ENCODE measurements at places on chromosomes 5 and 9.

DNA sequence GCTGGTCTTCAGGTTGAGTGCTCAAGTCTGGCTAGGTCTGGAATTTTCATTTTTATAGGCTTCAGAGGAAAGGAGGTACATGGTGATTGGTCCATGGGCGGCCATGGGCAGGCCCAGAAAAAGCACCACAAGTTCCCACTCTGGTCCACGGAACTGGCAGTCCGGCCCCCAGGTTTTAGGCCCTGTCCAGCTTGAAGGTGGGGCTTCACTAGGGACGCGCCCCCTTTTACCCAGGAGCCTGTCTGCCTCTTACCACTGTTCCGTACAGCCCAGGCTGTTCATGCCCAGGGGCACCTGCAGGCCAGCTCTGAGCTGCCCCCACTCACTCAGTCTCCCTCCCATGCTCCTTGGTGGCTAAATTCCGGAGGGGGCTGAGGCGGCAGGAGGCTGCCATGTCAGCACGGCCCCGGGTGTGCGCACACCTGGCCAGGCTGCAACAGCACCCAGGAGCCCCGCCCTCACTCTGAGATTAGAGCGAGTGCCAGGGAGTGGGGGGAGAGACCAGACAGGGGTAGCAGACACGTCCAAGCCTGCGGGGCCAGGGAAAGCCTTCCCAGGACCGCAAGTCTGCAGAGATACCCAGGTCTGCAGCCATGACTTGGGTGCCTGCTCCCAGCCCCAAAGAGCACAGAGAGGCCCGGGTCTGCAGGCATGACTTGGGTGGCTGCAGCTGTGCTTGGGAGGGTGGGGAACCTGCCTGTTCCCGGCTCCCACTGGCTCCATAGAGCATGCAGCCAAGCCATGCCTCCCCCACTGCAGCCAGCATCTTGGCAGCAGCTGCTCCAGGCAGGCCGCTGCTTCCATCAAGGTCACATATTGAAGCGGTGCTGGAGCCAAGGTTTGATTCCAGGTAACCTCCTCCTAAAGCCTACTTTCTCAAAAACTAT lies 390.2 kb upstream of the SGCD start:
- peak; percentile 26 for DNase-seq

DNA sequence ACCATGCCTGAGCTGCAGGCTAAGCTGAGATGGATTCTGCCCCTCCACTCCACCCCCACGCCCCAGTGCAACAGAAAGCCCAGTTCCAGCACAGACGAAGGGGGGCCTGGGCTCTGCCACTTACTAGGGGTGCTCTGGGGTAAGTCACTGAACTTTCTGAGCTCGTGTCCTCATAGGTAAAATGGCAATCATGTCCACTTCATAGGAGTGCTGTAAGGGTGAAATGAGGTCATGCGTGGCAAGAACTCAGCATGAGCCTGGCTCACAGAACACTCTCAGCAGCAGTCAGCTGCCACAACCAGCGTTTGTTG lies 8.4 kb upstream of the PSD2 start:
- DNase-seq = no peak

- no peak for DNase-seq
Observed at GRCh38 chr5:82354543-82354942, 76.4 kb upstream of the RPS23 start.

- peak; percentile 84 for DNase-seq
Observed at GRCh38 chr5:159510282-159510681, 180.0 kb upstream of the IL12B start.

DNA sequence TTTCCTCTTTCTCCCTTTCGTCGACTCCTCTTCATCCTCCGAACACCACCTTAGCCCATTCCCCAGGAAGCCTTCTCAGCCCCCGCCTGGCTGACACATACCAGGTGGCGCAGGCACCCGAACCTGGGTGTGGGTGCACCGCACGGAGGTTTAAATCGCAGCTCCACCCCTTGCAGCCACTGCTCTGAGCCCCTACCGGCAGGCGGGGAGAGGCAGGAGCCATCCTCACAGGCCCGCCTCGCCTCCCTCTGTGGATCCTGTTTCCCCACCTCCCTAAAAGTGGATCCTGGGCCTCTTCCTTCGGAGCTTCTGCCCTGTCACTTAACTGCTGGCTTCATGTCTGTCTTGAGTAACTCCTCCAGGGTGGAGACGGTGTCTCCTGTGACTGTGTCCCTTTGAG lies 110.7 kb downstream of the OLFM1 start:
- DNase-seq = no peak

DNA sequence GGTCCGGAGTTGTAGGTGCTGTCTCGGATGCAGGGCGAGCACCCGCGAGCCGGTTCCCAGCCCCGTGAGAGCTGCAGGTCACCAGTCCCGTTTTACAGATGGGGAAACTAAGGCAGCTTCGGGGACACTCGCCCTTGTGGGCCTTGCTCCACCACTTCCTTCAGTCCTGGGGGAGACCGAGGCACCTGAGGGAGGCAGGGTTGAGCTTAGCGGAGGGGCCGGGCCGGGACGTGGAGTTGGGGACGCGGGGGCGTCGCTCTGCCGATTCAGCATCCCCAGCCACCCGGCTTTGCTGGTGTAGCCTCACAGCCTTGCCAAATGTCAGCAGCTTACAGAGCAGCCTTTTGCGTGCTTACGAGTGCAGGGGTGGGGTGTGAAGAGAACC lies 530 bp downstream of the BBLN start:
- peak; percentile 35 for DNase-seq

DNA sequence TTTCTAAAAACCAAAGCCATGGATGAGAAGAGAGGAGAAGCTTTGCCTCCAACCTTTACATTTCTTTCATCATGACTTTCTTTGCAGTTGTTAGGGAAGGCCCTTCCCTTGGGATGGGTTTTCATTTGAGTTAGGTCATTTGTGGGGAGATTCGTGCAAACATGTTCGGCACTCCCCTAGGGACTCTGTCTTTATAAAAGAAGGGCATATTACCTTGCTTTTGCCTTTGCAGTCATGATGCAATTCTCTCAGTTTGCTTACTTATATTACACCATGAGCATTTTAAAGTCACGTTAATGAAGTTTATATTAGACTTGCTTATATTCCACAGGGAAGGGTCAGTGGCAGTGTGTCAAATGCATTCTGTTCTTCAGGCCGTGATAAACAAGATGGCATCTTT lies 289.3 kb upstream of the WWC1 start:
- no peak for DNase-seq

DNA sequence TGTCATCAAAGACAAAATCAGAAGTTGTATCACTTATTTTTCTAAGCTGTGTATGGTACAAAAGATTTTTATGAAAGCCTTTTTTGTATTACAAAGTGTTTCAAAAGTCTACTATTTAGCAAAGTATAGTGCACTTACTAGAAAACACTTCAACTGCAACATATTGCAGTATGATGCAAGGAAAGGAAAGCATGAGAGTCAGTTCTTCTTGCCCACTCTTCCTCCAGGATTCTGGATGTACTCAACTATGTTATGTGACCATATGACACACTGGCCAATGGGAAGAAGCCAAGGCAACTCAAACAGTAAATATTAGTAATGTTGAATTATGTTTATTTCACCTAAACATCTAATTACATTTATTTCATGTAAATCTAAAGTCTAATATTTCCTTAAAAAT lies 49.5 kb upstream of the TYRP1 start:
- no peak for DNase-seq

GRCh38 chr5:99129768-99130501 lies 201.1 kb upstream of the CHD1 start:
- DNase-seq = no peak

- no peak for DNase-seq
Observed at GRCh38 chr9:72309364-72310133, 55.5 kb downstream of the ZFAND5 start.

GRCh38 chr5:93417490-93417889 lies 163.5 kb downstream of the NR2F1-AS1 start:
- no peak for DNase-seq

DNA sequence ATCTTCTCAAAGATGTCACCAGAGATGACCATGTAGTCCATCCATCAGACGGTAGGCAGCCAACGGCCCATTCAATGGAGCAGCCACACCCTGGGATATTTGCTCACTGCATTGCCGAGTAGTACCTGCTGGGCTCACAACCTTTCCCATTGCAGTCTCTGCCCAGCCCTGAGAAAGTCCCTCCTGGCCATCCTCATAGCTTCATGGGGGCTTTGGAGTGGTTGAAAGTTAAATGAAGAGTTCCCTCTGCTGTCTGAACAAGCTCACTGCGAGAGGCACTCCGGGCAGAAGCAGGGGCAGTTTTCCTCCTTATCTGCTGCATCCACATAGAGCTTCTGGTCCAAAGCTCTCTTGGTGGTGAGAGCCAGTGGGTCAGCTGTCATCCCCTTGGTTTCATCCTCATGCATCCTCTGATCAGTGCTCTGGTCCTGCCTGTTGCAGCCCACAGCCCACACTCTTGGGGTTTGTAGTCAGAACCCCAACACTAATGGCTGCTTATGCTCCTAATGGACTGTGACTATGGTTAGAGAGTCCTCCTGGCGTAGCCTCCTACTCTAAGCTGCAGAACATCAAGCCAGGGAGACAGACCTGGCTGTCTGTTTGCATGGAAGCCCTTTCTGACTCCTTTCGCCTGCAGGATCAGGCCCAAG lies 23.3 kb downstream of the TNFSF8 start:
- no peak for DNase-seq

DNA sequence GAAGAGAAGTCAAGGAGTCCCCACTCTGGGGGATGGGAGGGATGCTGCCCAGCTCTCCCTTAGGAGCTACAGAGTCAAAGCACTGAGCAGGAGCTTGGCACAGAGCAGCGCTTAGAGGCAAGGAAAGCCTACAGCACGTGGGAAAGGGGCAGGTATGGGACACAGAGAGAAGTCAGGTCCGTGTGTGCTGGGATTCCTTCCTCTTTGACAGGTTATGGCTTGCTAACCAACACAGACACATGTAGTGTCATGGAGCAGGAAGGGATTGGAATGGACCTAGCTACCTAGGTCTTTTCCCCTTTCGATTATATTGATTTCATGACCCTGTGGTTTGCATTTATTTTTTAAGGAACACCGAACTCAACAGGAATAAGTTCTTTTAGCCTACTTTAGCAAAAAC lies 208.5 kb upstream of the TUT7 start:
- no peak for DNase-seq

DNA sequence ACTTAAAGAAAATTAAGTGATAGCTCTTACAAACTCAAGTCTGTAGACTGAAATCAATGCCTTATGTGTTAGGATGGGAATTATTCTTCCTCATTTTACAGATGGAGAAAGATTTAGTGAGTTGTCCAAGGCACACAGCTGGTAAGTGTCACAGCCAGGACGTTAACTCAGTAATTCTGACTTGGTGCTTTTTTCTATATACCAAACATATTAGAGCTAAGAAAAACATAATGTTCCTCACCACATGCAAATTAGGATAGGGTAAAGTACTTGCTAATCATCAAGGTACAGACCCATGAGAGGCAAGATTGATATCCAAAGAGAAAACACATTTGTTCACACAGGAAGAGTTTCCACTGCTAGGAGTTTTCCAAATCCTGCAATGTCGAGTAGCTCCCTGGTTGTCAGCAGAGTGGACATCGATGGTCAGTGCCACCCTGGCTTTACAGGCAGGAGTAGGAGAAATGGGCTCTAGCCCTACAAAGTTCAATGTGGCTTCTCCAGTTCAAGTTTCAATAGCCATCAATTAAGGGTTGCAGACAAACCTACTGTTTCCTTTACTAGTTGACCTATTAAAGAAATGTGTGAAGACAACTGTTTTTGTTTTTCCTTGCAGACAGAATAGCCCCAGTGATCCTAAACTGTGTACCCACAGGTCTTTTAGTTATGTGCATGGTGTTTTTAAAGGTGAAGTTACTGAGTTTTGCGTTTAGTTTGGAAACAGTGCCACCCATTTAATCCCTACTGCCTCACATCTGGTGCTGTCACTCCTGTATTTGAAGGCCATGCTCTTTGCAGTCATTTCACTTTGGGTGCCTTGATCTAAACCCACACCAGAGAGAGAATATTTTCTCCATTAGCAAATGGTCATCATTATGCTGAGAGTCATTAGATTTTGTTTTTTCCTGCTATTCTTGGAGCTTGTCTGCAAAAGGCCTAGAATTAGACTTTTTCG lies 460.8 kb upstream of the SMARCA2 start:
- peak; percentile 55 for DNase-seq

GRCh38 chr5:109868737-109869136 lies 179.0 kb downstream of the MAN2A1 start:
- peak; percentile 32 for DNase-seq

DNA sequence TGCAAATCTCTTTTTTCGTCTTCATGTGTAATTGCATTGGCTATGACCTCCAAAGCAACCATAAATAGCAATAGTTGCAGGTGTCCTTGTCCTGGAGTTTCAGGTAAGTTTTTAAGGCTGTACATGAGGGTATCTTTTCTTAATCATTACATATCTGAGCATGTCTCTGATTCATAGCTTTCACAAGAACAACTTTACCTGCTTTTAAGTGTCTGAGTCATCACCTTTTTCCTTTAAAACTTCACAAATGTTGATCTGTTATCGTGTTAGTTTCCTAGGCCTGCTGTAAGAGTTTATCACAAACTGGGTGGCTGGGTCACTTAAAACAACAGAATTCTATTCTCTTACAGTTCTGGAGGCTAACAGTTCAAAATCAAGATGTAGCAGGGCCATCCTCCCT lies 13.8 kb downstream of the GARNL3 start:
- DNase-seq = no peak

- no peak for DNase-seq
Observed at GRCh38 chr5:176824604-176825003, 14.2 kb downstream of the UNC5A start.

- DNase-seq = no peak
Observed at GRCh38 chr5:108911055-108911454, 163.4 kb downstream of the FER start.

DNA sequence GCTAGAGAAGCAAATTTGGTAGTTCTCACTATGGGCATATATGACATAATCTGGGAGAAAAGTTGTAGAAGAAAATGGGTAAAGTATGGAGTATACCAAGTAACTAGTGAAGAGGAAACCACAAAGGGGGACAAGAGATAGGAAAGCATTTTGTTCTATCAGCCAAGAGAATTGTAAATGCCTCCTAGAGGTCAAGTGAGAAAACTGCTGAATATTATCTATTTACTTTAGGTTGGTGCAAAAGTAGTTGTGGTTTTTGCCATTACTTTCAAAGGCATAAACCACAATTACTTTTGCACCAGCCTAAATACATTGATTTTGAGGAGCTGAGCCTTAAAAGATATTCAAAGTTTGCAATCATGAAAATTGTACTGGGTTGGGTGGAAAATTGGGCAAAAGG lies 126.7 kb upstream of the GRHPR start:
- no peak for DNase-seq

DNA sequence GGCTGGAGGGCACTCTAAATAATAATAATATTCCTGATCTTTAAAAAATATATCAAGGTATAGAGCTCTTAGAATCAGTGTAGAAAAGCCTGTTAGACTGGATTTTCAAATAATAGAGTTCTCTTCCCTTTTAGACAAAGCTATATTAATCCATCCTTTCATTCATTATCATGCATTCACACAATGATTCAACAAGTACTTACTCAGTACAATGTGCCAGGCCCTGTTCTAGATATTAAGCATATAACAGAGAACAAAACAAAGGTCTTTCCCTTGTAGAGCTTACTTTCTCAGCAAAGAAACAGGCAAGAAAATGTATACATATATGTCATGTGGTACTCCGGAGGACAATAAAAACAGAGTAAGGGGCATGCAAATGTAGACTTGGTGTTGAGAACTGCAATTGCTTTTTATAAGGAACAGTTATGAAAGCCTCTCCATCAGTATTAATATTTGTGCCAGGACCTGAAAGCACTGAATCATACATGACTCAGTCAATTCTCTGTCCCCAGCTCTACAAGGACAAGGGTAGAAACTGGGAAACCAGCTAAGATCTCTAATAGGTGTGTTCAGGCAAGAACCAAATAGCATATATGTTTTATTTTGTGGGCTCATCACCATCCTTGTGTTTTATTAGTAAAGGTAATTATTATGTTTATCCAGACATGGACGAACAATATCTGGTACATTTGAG lies 72.2 kb downstream of the PIP5K1B start:
- no peak for DNase-seq

GRCh38 chr5:39947657-39948056 lies 522.9 kb upstream of the DAB2 start:
- no peak for DNase-seq

All from muscle of leg (tissue), 16 donors.